ENCODE measurements at places on chromosomes 11 and 22.

GRCh38 chr11:124877910-124878758 is 12.9 kb downstream of the ROBO3 start:
- DNase-seq = no peak

DNA sequence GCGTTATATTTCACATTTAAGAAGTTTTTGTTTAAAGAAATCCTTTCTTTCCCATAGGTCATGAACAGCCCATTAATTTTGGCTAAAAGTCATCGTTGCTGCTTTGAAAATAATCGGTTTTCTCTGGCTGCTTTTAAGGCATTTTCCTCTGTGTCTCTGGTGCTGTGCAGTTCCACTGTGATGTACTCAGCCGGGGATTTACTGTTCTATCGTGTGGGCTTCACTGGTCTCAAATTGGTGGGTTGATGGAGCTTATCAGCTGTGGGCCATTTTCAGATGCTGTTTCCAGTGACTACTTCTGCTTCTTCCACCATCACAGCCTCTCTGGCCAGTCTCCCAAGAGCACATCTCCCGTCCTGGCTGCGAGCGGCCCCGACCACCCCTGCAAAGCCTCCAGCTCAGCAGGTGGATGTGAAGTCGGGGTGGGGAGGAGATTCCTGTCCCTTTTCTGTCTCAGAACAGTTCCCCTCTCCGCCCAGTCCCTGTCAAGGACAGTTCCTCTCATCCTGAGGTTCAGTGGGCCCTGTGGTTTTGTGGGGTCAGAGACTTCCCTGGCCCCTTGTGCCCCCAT is 20.3 kb downstream of the IFITM10 start:
- DNase-seq = no peak

GRCh38 chr11:130876100-130876499 is 40.2 kb downstream of the SNX19 start:
- DNase-seq = no peak

- DNase-seq = no peak
These were observed 10.1 kb downstream of the SUSD2 start for GRCh38 chr22:24191381-24191841.

DNA sequence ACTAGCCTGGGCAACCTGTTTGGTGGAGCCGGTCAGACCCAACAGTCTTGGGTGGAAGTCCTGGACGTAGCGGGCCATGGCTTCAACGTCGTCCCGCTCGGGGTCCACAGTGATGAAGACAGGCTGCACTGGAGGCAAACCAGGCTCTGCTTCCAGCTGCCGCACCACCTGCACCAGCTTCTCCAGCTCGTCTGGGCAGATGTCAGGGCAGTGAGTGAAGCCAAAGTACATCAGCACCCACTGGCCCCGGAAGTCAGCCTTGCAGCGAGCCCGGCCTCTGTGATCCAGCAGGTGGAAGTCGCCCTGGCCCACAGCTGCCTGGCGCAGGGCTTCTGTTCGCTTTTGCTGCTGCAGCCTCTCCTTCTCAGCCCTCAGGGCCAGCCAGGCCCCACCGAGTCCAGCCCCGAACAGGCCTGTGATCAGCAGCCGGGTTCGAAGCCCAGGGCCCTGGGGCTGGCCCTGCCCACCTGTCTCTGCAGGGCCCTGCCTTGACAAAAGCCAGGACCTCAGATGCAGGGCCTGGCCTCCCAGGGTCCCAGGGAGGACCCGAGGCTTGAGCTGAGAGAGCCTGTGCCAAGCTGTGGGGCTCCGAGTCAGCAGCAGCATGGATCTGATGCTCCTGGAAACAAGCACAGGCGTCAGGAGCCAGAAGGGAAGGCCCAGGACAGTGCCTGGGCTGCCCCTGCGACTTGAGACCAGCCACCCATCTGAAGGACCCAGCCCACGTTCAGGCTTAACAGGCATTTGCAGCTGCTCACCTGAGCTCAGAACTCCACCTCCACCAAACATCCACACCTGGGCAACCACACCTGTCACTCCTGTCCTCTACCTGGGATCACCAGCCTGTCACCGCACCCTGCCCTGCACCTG is 1.4 kb downstream of the SCO2 start:
- DNase-seq = no peak

GRCh38 chr11:66619080-66619554 is 2.7 kb downstream of the RBM14 start:
- peak; percentile 81 for DNase-seq

- DNase-seq = no peak
These were observed 5.1 kb downstream of the ABCC8 start for GRCh38 chr11:17471501-17471900.

DNA sequence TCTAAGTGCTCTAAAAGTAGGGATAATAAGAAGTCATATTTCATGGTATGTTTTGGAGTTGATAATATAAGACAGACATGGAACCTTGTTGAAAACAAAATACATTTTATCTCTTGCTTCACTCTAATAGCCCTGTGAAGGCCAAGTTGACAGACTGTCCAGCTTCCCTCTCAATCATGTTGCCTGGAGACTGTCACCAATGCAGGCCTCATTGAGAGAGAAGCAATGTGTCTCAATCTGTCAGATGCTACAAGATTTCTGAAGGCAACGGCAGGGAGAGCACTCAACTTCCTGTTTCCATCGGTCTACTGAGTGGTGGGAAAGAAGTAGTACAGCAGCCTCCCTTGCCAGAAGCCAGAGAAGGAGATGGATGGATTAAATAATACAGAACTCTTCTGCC is 23.6 kb upstream of the FJX1 start:
- DNase-seq = no peak

GRCh38 chr22:36285545-36285944 is 32.6 kb downstream of the APOL1 start:
- DNase-seq = no peak

DNA sequence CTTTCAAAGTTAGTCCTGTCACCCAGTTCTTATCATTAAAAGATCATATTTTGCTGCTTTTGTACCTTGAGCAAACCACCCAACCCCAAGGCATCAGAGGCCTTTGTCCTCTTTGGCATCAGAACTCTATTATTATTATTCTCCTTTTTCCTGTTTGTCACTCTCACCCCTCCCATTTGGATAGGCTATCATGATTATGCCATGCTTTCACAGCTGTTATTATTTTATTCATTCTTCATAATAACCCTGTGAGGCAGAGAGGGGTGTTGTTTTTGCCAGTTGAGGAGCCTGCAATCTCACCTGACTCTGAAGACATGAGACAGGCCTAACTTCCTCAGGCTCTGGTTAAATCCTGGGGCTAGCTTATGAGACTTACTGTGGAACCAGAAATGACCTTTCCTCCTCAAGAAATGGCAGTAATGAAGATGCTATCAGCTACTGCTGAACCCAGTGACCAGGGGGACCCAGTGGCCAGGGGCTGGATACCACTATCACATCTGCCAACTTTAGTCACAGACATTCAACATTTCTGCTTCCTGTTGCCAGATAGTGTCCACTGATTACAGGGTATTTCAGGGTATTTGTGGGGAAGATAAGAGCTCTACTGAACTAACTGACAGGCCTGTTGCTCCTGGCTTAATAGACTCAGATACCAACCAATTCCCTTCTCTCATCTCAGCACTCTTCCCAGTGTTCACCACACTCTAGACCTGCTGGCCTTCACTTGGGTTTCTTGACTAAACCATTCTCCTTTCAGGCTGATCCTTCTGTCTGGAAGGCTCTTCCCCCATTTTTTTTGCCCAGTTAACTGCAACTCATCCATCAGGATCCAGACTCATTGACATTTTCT is 11.8 kb upstream of the SWAP70 start:
- DNase-seq = no peak

DNA sequence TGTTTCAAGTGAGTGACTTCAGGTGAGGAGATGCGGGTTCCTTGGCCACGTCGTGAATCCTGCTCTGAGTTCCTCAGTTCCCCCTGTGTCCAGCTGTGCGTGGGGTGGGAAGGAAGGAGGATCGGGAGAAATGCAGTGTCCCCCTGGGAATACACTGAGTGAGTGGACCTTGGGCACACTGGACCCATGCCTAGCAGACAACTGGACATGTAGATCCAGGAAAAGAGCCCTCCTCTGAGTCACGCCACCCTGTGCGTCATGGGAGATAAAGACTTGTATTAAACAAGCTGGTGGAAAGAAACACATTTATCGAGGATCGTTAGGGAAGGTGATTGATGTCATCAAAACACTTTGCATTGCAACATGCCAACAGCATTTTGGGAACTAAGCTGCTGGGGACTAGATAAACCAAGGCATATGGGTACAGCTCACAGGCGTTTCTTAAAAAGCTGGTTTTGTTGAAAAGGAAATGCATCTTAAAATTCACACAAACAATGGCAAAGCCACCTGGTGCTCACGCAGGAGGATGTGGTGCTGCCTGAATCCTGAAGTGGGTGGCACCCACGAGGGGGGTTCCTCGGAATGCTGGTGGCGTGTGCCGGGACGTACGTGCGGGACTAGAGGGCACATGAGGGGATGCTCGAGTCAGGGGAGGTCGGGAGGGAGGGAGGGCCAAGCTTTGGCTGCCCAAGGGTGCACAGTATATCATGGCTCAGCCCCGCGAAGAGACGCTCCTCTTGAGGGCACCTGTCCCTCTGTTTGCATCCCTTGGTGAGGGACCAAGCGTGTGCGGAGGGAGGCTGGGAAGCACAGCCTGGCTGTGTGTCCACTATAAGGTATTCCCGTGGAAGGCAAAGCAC is 303.5 kb downstream of the TBC1D22A start:
- no peak for DNase-seq

DNA sequence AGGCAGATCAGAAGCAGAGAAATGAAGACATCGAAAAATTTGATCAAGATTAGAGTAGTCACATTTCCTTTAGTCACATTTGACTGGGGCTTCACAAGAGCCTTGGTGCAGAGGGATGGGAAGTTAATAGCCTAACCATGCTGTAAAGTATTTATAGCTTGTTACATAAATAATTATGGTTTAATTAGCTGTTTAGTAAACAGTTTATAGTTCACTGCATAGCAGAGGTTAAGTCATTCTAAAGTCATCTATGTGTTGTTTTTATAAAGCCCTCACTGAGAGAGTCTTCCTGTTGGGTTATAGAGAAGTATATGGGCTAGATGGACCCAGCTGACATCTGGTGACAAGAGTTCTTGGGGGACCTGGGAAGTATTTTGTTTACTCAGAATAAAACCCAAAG is 47.1 kb downstream of the INSC start:
- no peak for DNase-seq

Data from naive thymus-derived CD8-positive, alpha-beta T cell (primary cell).